ENCODE measurements at places on chromosomes 16 and 17.

GRCh38 chr17:35788477-35789368 is 6.7 kb downstream of the MMP28 start:
- peak; percentile 90 for DNase-seq

DNA sequence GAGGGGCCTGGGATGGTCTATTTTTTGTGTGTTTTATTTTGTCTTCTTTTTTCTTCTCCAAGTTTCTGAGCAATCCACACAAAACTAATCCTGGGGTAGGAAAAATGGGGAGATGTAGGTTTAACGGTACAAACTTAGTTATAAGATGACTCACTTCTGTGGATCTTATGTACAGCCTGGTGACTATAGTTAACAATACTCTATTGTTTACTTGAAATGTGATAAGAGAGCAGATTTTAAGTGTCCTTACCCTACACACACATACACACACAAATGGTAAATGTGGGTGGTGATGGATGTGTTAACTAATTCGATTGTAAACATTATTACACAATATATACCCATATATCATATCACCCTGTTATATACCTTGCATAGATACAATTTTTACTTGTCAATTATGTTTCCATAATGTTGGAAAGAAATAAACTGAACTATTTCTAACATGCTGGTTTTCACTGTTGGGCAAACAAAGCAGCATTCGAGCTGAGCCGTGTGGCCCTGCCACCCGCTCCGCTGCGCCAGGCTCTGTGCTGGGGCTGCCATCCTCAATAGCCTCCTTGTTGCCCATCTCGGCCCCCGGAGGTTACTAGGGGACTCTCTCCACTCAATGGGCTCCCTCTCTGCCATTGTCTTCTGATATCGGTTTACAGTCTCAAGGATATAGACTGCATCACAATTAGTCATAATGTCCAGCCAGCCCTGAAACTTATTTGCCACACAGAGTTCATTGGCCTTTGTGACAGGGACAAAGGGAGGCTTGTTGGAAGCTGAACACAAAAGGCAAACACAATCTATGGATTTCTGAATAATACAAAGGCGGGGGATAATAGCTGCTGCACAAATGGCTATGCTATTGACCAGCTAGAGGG is 380.3 kb upstream of the MAF start:
- no peak for DNase-seq

DNA sequence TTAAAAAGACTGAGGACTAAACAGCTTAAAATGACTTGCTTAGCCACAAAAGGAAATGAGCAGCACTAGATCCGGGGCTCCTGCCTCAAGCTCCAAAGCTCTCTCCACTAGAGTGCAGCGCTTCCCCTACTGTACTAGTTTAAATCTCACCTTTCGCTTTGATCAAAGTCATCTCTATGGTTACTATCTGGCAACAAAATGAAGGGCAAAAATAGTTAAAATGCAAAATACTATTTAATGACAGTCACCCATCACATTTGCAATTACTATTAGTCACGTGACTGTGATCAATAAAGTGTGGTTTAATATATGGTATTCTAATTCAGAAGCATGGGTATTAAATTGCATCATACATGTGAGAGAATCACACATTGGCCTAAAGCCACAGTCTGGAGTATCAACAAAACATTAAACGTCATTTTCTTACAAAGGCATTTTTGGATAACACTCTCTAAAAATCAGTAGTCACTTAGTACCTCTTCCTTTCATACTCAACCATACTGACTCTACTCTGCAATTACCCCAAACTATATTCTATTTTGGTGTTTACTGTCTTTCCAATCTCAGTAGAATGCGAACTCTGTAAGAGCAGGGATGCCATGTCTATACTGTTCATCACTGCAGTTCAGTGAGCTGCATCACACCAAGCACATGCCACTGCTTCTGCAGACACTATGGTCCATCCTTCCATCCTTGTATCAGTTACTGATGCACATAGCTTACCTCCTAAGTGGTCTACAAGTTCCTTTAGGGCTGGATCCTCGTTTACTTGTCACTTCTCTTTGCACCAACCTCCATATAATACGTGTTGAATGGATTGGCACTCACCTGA is 6.2 kb downstream of the PSMD12 start:
- DNase-seq: no peak

DNA sequence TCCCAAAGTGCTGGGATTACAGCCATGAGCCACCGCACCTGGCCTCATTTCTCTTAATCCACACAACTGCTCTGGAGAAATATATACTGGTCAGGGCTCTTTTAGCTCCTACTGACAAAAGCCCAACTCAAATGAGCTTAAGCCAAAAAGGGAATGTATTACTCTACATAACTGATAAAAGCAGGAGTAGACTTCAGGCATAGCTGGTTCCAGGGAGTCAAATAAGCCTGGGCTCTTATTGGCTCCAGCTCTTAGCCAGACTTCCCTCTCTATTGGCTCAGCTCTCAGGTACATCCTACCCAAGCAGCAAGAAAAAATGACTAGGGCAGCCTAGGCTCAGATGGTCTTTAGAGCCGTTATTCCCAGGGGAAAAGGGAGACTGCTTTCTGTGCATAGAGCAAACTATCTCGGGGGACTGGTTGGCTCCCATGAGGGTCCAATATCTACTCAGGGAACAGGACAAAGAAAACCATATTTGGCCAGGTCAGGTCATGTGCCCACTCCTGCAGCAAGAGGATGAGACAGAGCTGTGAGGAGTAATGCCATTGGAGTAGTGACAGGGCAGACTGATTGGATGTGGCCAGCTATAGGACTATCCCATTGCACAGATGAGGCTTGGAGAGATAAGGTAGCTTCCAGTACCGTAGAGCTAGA is 21.2 kb downstream of the TBX2 start:
- DNase-seq: no peak

GRCh38 chr16:83270640-83271039 is 537.1 kb upstream of the HSBP1 start:
- no peak for DNase-seq

Data from skeletal muscle cell (primary cell).